Endothelial cell of umbilical vein (primary cell): ENCODE measurements at places on chromosomes 6 and 20. TPM values are rescaled to one million over a fixed set of nuclear protein-coding genes. Genes with fewer than 3 reads are reported as not detected.

DNA sequence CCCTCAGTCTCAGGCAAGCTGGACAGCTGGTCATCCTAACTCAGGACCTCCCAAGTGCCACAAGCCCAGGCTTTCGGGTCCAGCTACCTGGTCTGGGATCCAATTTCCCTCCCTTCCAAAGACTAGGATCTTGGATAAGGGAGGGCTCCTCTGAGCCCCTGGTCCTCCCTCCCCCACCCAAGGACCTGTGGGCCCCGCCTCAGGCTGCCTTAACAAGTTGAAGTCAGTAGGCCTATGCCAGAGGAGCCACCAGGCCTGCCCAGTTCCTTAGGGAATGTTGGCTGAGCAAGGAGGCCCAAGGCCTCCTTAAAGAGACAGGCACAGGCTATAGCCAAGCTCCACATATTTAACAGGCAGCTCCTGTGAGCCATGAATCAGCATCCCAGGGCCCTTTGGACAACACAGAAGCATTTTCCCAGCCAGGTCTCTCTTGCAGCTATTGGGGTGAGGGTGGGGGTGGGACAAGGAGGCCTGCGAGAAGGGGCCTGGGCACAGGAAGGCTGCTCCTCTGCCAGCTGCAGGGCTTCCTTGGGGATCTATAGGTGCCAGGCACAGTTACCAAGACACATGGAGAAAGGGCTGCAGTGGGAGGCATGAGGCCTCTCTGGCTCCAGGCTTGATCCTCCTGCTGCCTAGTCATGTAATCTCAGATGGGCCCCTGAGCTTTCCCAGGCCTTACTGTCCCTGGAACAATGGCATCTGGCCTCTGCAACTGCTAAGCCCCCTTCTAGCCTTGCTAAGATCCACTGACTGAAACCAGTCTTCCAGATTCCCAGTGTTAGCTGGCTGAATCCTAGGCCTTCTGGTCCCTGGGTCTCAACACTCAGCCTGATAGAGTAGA is 27.4 kb upstream of the NOL4L start:
- no peak overlapping the region for H3K27ac ChIP-seq
- H3K27me3 ChIP-seq: no peaks in the 10 kb centered on the region
- no peak overlapping the region for H3K4me3 ChIP-seq
- H3K4me1 ChIP-seq: no peaks in the 10 kb centered on the region
- no peak for DNase-seq

GRCh38 chr6:89956182-89956581 is 61.9 kb downstream of the GJA10 start:
- H3K27me3 ChIP-seq: peaks cover 2% of the 10 kb centered on the region
- no peak overlapping the region for H3K4me3 ChIP-seq
- no peak overlapping the region for H3K27ac ChIP-seq
- H3K4me1 ChIP-seq: peaks cover 8% of the 10 kb centered on the region
- H3K36me3 ChIP-seq: no peaks in the 10 kb centered on the region

Gene FAM83C
- not detected in 2 replicates for total RNA-seq

Gene LRRC1
- total RNA-seq: 10.6 and 11.7 TPM in 2 replicates

Gene PARD6B
- total RNA-seq: 0.07 TPM in 1 of 2 replicates, not detected in the other

Gene POM121L2
- total RNA-seq: not detected in 2 replicates
